Panc1 (cell line): ENCODE measurements at places on chromosomes 4 and X.

- no peak for DNase-seq
Measured at GRCh38 chr4:23881052-23881501, 8.8 kb downstream of the PPARGC1A start.

DNA sequence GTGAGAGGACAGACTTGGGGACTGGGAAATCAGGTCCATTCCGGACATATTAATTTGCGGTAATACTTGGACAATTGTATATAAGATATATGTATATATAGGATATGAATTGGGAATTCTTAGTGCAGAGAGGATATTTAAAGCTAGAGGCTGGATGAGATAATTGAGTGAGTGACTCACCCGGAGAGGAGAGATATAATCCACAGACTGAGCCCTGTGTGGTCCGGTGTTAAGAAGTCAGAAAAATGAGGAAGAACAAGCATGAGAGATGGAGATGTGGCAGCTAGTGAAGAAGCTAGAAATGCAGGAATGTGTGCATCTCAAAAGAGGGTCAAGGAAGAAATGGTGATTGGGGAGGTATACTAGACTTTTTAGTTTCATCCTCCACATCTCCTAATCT lies 336.2 kb downstream of the SLC7A11 start:
- DNase-seq: no peak

- no peak for DNase-seq
Measured at GRCh38 chrX:16646366-16647138, 3.4 kb upstream of the S100G start.

GRCh38 chr4:104395168-104395614 lies 99.5 kb downstream of the CXXC4 start:
- DNase-seq: no peak

DNA sequence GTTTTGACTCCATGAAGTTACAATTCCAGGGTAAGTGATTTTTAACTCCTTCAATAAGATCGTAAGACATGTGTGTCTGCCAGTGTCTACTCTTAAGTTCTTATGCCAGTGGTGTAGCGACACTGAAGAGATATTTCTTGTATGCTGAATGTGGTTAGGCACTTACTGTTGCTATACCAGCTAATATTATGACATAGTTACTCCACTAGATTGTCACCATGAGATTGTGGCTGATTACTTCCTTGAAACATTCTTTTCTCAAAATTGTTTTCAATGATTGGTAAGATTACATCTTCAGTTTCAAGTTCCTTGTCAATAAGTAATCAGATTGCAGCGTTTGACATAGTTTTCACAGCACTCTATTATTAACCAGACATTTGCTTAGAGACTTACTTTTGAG lies 60.6 kb upstream of the PAGE5 start:
- no peak for DNase-seq

GRCh38 chr4:61143461-61143860 lies 56.7 kb upstream of the ADGRL3 start:
- no peak for DNase-seq

DNA sequence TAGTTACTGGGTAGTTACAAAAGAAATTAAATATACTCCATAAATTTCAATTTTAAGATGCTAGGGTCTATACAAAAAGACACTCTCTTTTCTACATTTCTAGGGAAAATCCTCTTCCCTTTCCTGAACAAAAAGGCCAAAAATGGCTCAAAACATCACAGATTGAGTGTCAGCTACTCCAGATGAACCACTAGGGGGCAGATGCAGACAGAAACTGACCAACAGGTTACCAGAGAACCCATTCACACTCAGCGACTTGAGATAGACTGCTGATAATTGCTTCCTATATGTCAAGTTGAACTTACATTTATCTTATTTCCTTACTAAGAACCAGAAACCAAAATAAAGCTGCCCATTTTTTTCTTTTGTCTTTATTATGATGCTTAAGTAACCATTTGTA lies 83.4 kb upstream of the MID1IP1 start:
- no peak for DNase-seq

DNA sequence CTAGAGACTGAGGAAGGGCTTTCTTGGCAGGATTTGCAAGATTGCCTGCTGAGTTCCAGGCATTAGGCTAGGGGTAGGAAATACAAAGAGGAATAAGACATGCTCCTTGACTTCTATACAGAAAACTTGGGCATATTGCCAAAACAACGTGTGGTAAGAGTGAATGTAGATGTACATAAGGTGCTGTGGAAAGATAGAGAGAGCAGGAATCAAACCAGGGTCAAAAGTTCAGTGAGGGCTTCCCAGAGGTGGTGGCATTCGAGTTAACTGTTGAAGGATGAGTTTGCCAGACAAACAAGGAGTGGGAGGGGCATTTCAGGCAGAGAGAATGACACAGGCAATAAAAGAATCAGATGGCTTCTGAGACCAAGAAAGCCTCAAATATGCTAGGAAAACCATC lies 187.9 kb downstream of the KDR start:
- no peak for DNase-seq

- DNase-seq: no peak
Measured at GRCh38 chr4:120327276-120327675, 260.6 kb upstream of the MAD2L1 start.

- no peak for DNase-seq
Measured at GRCh38 chrX:6120329-6120728, 108.3 kb downstream of the NLGN4X start.

- DNase-seq: no peak
Measured at GRCh38 chrX:66167431-66167830, 3.4 kb downstream of the HEPH start.

DNA sequence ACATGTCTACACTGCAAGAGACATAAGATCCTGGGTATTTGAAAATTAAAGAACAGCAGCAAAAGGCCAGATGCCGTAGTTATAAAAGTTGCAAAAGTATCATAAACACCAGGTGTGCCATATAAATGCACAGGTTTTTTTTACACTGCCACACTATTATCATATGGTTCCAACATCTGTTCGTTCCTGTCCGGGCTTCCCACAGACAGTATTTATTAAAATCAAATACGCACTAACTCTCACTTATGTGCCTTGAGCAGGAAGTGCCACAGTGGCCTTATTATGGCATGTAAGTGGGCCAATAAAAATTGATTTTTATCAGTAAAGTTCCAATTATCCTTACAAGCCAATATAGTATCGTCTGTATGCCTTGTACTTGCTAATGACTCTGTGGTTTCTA lies 873.2 kb downstream of the RPA4 start:
- no peak for DNase-seq

DNA sequence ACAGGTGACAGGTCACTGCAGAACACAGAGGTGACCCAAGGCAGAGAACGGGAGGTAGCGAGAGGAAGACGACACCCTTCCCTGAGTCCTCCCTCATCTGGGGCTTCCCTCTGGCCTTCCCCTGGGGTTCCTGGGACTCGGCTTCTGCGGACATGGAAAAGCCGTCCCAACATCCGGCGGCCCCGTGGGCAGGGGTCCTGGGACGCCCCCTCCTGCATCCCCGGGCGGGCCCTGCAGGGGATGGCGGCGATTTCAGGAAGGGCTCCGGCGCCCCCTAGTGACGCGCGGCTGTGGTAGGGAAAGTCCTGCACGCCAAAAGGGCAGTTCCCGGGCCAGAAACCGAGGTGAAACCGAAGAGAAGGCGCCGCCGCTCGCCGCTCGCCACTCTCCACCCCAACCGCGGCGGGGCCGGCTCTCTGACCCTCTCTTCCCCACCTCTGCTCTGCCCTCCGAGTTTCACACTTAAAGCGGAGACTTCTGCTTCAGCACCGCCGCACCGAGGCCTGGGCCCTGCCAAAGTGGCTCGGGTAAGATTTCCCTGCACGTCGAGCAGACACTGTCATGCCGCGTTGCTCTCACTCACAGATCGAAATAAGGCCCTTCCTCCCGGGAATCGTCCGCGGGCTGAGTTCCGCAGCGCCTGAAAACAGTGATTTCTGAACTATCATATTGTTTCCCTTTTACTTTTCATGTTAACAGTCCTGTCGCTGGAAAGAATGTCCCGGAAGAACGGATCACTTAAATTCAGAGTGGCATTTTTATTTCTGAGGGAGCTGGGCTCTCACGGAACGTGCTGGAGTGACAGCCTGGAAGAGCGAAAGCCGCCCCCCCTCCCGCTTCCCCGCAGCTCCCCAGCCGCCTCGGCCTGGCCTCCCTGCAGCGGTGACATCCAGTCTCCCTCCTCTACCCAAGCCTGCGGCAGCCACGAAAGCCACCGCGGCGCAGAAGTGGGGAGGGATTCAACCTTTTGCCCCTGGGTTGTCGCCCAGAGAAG lies 110.6 kb downstream of the DCTD start:
- no peak for DNase-seq

DNA sequence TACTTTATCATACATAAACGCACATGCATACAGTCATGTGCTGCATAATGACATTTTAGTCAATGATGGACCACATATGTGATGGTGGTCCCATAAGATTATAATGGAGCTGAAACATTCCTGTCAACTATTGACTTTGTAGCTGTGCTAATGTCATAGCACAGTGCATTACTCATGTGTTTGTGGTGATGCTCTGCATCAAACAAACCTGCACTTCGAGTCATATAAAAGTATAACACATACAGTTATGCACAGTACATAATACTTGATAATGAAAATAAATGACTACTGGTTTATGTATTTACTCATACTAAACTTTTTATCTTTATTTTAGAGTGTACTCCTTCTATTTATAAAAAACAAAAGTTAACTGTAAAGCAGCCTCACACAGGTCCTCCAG lies 60.5 kb upstream of the MCUB start:
- DNase-seq: no peak

DNA sequence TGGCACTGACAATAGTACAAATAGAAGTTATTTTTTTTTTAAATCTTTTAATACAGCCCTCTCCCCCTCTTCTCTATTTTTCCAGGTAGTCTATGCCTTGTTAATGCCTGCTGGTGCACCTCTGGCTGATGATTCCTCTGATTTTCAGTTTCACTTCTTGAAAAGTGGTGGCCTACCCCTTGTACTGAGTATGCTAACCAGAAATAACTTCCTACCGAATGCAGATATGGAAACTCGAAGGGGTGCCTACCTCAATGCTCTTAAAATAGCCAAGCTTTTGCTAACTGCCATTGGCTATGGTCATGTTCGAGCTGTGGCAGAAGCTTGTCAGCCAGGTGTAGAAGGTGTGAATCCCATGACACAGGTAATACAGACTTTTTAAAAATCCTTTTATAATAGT lies 99.1 kb downstream of the USP9X start:
- no peak for DNase-seq

DNA sequence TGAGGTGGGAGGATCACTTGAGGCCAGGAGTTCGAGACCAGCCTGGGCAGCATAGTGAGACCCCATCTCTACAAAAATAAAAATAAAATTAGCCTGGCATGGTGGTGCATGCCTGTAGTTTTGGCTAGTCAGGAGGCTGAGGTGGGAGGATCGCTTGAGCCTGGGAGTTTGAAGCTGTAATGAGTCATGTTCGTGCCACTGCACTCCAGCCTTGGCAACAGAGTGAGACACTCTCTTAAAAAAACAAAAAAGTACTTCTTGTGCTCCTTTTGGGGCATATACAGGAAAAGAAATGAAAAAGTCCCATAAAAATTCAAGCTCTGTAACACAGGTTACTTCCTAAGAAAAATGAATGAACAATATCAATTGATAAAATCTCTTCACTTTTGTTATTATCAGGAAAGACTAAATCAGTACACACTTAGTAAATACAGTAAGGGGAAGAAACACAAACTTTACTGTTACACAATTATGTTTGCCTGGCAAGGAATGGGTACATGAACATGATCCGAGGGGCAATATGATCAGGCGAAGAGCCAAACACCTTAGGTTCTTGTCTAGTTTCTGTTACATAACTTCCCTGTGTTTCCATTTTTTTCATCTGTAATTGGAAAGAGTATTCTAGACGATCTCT lies 46.9 kb downstream of the CCDC158 start:
- no peak for DNase-seq

GRCh38 chr4:142881331-142881730 lies 35.2 kb upstream of the INPP4B start:
- DNase-seq: no peak

DNA sequence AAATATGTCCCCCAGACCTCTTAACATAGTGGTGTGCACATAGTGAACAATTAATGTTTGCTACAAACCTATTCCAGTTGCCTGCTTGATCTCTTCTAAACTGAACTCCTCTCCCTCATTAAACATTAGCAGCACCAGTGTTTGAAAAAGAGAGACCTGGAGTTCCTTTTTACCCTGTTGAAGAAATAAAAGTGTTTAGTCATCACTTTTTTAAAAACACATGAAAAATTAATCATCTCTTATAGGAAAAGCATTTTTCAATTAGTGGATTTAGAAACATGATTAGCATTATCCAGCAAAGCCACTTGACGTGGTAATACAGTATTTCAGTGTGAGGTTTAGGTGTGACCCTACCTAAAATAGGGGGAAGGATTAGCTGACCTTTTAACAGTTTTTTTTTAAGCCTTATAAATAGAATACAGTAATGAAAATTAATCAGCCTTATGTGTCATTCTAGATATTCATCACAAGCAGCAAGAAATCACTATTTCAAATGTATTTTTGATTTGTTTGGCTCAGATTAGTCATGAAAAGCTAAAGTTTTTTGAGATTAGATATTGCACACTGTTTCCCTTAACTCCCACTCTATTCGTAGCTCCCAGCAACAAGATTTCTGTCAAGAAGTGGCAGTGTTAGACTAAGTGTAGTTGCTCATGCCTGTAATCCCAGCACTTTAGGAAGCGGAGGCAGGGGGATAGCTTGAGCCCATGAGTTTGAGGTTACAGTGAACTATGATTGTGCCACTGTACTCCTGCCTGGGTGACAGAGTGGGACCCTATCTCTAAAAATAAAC lies 26.2 kb downstream of the CUL4B start:
- DNase-seq: no peak

- DNase-seq: no peak
Measured at GRCh38 chr4:3745886-3746656, 20.1 kb upstream of the ADRA2C start.
